ENCODE measurements at places on chromosomes 1 and 21.
A peak's percentile ranks its signal among the peaks of the same experiment; 100 is the strongest.

- no peak for DNase-seq
Measured at GRCh38 chr1:9838946-9839345, 15.2 kb upstream of the CLSTN1 start.

DNA sequence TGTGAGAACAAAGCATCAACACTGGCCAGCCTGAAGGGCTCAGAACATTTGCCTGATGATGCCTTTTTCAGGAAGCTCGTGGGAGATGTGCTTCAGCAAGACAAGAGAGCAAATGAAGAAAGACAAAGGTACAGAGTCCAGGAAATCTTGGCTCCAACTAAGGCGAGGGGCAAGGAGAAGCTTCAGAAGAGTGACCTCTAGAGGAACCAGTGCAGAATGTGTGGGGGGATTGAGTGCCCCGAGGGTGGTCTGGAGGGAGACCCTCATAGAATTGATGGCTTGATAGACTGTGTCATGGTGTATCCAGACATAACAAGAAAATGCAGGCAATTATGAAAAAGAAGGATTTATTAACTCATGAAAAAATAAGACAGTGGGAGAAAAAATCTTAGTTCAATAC, 15.3 kb upstream of the NLRP3 start:
- DNase-seq, result no peak

GRCh38 chr21:45032977-45033710, 41.2 kb upstream of the ADARB1 start:
- no peak for DNase-seq

DNA sequence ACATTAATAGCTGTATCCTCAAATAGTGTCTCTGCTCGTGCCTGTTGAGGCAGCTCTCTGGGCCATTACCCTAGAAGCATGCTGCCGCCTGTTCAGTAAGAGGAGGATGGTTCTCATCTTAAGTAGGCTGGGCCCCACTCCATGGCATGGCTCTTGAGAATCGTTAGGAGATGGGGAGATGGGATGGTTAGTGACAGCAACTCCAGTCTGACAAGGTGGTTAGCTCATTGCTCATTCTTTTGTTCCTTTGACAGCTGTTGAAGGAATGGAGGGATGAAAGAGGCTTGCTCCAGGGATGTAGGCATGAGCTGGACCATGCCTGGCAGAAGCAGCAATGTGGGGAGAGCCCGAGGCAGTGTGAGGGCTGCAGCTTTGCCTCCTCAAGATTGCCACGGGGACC, 68.2 kb downstream of the MAP10 start:
- no peak for DNase-seq

DNA sequence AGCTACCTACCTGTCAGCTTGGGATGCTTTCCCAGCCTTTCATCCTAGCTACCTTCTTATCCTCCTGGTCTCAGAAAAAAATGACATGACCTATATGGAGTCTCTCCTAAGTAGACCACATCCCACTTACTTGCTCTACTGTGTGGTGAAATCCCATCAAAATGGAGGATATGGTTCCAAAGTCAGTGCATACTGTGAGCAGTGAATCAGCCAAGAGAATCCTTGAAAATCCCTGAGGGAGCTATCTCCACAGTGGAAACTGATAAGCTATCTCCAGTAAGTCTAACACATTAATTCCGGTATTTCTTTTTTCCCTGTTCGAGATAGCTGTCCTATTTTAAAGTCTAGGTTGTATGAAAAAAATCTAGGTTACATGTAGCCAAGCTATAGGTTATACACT, 189.7 kb downstream of the FGGY start:
- no peak for DNase-seq

GRCh38 chr1:231628207-231628876, 1.8 kb downstream of the DISC1 start:
- DNase-seq, result no peak

- no peak for DNase-seq
Measured at GRCh38 chr1:153932156-153933131, 9.7 kb upstream of the GATAD2B start.

DNA sequence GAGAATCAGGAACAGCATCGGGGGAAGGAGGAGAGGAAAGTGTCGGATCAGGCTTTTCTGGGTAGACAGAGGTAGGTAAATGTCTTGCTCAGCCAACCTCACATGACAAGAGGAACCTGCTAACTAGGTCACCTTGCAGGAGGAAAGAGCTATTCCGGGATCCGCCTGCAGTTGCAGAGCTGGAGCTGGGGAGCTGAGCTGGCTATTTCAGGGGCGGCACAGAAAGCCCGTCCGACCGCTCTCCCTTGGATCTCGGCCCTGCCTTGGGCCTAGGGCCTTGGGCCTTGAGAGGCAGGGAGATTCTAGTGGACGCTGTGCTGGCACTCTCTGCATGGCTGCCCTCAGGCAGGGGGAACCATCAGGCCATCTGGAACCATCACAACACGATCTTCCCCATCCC, 56.5 kb upstream of the CTPS1 start:
- DNase-seq, result peak; percentile 75

DNA sequence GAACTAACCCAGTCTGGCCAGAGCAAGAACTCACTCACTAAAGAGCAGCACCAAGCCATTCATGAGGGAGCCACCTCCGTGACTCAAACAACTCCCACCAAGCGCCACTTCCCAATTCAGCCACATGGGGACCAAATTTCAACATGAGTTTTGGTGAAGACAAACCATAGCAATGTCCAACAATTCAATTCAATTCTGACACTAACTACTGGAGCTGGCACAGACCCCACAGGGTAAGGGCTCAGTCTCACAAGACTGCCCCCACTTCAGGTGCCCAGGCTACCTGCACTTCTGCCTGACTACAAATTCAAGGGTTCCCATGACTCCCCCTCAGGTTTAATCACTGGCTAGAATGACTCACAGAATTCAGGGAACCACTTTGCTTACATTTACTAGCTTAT, 48.8 kb upstream of the RAP1A start:
- no peak for DNase-seq

DNA sequence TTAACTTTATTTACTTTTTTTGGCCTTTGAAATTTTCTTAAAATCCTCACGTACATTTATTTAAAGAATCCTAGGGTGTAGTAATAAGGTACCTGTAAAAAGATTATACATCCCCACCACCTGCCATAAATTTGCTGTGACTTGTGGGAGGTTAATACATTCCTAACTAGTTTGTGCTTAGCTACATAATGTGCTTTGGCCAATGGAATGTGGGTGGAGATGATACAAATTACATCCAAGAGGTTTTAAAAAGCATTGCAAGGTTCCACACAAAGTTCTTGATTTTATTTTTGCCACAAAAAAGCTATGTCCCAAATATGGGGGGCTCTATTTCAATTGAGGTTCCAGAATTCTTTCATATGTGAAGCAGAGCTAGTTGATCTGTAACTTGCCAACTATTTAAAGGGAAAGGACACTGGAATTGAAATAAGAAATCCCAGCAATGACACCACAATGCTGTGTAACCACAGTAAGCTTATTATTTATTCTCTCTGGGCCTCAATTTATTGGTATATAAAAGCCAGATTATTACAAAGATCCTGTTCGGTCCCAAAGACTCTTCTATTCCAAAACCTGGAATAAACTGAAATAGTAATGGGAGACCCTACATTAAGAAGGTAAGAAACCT, 15.7 kb downstream of the ASPM start:
- DNase-seq, result no peak

DNA sequence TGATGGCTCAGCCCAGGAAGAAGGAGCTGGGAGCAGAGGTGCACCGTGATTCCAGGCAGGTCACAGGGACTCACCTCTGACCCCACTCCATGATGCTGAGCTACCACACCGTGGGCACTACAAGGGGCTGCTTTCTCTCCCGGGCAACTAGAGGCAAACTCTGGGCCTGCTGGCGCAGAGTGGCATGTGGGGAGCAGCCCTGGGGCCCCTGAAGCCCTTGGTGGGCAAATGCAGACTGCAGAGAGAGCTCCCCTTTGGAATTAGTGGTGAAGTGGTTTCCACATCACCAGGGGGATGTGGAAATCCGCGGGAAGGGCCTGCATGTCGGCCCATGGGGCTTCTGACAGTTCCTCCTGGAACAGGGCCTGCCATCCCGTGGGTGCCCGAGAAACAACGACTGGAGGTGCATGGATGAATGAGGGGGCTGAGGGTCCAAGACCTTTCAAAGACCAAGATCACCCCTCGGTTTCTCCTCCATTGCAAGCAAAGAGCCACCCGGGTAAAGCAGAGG, 11.8 kb upstream of the MMEL1 start:
- no peak for DNase-seq

Data from cerebellum (tissue), 4 donors.